Brain pericyte (primary cell): ENCODE measurements at places on chromosomes 5 and 9.

DNA sequence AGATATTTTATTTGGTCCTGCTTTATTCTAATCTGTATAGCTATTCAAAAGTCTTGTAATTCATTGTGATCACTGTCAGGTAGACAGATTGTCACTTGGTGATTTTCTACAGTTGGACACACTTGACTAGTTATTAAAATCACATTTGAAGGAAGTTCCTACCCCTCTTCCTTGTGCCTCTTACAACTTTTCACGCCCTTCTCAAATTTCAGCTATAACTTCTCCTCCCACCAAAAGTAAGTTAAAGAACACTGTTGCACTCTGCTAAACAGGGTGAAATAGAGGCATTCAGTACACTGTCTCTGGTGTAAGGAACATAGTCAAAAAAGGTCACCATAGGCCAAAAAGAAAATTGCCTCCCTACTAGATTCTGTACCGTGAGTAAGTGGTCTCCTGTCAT lies 142.1 kb upstream of the POU5F2 start:
- DNase-seq = no peak

GRCh38 chr5:30436691-30437090 lies 756.8 kb upstream of the CDH6 start:
- DNase-seq = no peak

DNA sequence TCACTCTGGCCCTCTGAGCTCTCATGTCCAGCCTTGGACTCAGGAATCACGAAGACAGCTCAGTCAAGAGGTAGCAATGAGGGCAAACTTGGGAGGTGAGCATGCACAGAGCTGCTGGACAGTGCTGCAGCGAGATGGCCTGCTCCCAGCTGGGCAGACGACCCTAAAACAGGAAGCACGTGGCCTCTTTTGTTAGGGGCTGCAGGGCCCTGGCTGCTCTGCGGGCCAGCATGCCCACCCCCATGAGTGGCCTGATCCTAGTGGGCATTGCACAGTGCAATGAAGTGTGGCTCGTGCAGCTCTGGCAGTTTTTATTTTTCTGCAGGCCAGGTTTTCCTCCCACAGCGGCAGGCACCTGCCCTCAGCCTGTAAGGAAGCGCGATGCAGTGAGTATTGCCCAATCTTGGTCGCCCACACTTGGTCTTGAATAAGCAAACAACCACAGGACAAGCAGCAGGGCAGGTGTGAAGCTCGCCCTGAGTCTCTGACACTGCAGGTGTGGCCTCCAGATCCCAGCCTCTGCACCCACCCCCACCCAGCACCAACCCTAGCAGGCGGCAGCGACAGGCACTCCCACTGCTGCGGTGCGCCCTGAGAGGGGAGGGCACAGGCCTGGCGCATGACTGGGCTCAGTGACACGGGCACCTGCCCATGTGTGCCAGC lies 60.8 kb downstream of the SEMA4D start:
- no peak for DNase-seq

DNA sequence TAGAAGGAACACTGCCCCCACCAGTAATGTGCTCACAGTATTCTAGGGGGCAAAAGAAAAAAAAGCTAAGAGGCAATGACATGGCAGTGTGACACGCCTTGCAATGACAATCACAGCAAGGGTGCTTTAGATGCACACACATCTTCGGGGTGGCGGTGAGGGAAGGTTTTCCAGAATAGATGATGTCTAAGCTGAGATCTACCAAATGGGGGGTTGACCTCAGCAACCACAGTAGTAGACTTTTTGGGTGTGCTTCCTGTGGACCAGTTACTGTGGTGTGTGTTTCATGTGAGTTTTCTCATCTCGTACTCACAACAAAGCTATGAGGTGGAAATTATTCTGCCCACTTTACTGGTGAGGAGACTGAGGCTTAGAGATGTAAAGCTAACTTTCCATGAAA lies 10.2 kb upstream of the IL12B start:
- no peak for DNase-seq

- no peak for DNase-seq
These were observed 149.8 kb upstream of the CDKN2B start for GRCh38 chr9:22158927-22159346.

DNA sequence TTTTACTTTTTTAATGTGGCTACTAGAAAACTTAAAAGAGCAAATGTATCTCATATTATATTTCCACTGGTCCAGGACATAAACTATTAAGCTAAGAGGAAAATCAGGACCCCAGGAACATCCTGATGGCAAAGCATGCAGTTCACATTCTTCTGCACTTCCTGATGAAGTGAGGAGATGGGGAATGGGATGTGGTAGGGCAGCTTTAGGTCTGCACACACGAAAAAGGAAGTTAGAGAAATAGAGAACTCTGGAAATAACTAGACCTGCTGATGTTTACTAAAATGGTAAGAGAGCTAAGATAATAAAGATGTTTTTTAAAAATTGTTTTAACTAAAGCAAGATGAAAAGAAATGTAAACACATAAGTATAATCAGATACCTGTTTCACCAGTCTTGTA lies 39.7 kb upstream of the NIPBL start:
- no peak for DNase-seq

GRCh38 chr5:2303431-2304100 lies 420.8 kb upstream of the IRX4 start:
- DNase-seq = no peak

DNA sequence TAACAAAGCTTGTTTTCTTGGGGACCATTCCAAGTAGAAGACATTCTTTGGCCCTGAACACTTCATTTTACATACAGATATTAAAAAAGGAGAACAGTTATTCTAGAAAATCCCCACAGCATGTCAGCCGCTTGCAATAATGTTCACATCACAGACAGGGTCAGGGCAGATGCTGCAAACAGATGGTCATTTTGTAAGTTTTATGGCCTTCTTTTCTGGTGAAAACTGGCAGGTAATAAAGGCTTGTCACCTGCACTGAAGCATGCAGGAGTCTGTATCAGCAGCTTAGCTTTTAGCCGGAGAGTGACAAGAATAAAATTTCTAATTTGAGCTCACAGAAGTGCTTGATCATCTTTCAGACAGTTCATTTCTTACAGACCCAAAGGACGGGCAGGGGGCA lies 220.9 kb upstream of the DAP start:
- no peak for DNase-seq

DNA sequence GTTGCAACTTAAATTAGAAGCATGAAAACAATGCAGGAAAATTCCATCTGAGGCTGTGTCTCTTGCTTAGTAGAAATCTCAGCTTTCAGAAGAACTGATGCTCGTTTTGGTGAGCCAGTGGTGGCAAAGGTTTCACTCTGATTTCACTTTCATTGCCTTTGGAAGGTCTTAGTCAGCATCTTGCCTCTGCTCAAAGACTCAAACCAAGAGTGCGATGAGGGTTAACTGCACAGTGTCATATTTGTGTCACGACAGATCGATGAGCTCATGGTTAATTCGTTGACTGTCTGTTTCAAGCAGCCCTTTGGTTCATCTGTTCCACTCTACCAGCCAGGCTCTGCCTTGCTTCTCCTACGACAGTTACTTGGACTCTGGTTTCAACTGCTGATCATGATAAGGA lies 331.3 kb upstream of the KIF2A start:
- no peak for DNase-seq

DNA sequence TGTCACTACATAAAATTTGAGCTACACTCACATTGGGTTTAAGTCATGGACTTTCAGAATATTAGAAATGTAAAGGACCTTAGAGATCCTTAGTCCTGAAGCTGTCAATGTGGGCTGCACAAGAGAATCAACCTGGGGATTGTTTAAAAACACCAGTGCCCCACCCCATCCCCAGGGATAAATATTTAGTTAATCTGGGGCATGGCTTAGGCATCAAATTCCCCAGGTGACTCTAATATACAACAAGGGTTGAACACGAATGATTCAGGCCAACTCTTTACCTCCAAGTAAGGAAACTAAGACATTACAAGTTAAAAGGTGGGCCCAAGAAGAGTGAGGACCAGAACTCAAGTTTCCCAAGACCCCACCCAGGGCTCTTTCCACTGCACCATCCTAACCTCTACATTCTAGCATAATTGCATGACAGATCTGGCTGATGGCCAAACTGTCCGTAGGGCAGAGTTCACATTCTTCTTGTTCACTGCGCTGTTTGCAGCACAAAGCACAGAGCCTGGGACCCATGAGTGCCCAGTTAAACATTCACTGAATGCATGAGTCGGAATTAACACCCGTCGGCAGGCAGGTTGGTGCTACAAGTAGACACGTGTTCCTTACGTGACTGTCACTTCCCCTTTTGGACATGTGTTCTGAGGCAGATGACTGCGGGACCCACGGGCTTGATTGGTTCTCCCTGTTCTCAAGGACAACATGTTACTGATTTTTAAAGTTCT lies 25.2 kb downstream of the CYFIP2 start:
- no peak for DNase-seq

- no peak for DNase-seq
These were observed 329.7 kb upstream of the WWC1 start for GRCh38 chr5:167961731-167962130.

GRCh38 chr9:37503736-37504135 lies 18.0 kb downstream of the POLR1E start:
- DNase-seq = no peak

- no peak for DNase-seq
These were observed 52.5 kb downstream of the AOPEP start for GRCh38 chr9:94779031-94779430.

- DNase-seq = no peak
These were observed 56.1 kb upstream of the IFNK start for GRCh38 chr9:27468000-27468399.

- no peak for DNase-seq
These were observed 10.4 kb upstream of the EEIG1 start for GRCh38 chr9:127991017-127991756.

DNA sequence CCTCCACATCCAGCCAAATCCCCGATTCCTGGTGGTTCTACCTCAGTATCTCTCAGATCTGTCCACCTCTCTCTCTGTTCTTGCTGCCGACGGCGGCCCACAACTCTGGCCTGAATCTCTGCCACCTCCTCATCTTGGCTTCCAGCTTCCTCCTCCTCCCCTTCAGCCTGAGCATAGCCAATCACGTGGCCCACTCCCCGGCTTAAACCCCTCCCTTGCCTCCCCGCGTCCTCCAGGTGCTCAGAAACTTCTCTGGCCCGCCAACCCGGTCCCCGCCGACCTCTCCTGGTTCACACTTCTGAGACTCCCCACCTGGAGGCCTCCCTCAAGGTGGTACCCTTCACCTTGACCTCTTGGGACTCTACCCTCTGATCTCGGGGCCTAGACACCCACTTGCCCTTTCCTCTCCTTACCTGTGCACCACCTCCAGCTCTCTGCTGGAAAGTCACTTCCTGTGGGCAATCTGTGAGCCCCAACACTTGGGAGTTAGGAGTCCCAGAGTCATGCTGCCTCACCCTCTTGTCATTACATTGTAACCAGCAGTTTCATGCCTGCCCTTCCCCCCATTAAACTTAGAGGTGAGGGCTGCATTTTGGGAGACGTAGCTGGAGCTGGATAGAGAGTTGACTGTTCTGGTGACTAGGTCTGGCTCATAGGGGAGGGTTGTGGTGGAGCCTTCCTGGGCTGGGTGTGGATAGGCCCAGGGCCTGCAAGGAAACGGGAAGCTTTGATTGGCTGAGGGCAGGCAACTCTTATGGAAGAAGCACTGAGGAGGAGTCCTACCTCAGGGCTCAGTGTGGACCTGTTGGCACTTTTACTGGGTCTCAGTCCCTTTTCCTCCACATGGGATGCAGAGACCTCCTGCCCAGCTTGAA lies 4.5 kb upstream of the SET start:
- no peak for DNase-seq

- DNase-seq = no peak
These were observed 144.2 kb downstream of the MLLT3 start for GRCh38 chr9:20477940-20478620.

GRCh38 chr9:116484492-116485061 lies 202.5 kb upstream of the TRIM32 start:
- no peak for DNase-seq

DNA sequence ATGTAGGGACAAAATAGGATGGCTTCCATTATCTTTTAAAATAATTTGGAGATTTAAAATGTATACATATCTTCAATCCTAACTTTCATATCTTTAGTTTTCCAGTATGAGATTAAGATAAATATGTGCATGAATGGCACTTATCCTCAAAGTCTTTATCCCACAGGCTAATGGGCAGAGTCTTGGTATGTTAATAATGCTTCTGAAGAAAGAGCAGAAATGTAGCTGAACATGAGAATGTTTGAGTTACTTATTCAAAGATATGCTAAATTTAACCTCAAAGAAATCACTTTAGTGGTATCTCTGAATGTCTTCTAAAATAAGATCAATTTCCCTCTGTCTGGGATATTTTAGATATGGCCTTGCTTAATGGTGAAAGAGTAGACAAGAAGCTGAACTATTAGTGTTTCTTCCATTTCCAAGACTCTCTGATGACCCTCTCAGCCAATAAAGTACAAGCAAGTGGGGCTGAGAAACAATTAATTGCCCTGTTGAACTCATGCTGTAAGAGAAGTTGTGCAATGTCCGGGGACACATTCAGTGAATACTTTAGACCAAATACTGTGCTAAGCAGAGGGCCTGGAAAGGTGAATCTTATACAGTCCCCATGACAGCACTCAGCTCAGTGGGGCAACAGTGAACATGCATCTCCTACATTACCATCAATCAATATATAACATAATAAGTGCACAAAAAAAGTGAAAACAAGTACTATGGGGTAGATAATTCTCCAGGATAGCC lies 50.0 kb upstream of the ADAMTSL1 start:
- no peak for DNase-seq

DNA sequence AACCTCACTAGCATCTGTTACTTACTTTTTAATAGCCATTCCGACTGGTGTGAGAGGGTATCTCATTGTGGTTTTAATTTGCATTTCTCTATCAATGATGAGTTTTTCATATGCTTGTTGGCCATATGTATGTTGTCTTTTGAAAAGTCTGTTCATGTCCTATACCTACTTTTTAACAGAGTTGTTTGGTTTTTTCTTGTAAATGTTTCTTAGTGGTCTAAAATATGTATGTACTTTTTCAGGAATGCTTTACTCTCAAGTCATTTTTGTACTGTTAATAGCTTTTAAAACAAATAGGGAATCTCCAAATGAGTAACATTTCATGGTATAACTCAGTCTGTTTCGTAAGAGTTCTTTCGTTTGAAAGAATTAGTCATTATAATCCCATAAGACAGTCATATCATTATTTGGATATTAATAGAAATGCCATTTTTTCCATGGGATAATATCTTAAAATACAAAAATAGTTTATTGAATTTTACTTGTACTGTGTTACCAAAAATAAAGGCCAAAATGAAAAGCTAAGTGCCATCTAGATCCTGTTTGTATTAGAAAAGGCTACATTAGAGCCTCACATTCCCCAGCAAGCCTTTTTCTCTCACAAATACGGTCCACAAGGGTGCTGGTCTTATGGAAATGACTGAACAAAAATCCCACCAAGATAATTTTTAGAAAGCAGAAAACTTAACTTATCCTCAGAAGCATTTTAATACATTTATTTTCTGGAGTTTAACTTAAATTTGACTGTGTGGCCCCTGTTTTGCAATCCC lies 247.7 kb downstream of the PJA2 start:
- DNase-seq = no peak
